T-helper 1 cell (primary cell): ENCODE measurements at places on chromosomes 2 and 18.

DNA sequence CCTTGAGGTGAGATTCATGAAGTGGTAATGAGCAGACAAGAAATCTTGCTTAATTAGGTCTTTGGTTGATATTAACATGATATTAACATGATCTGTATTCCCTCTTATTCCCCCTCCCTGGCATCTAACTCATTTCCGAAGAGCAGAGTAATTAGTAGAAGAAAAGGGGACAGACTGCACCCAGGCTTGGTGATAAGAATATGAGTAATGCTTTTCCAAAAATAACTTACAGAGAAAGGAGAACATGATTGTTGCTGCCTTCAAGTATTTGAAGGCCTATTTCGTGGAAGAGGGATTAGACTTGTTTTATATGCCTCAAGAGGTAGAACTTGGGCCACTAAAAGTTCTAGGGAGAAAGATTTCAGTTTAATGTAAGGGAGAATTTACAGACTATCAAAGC is 130.6 kb upstream of the ATP5MC3 start:
- no peak for DNase-seq

GRCh38 chr2:86464652-86465051 is 23.5 kb downstream of the KDM3A start:
- no peak for DNase-seq

DNA sequence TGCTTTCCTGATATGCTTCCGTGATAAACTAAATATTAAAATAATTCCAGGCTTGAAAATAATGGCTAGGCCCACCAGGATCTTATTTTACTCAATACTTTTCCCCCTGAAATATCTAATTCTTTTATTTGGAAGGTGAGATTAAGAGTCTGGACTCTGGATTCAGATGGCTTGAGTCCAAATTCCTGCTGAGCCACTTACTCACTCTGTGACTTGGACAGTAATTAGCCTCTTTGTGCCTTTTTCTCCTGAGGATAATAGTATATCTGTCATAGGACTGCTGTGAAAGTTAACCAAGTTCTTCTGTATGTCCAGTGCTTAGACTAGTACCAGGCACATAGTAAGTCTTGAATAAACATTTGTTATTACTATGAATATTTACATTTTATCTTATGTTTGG is 127.3 kb upstream of the ERBB4 start:
- DNase-seq = no peak

- DNase-seq = no peak
Measured at GRCh38 chr2:171208657-171209056, 48.0 kb upstream of the TLK1 start.

- DNase-seq = no peak
Measured at GRCh38 chr2:143844986-143845385, 674.9 kb downstream of the ZEB2 start.

DNA sequence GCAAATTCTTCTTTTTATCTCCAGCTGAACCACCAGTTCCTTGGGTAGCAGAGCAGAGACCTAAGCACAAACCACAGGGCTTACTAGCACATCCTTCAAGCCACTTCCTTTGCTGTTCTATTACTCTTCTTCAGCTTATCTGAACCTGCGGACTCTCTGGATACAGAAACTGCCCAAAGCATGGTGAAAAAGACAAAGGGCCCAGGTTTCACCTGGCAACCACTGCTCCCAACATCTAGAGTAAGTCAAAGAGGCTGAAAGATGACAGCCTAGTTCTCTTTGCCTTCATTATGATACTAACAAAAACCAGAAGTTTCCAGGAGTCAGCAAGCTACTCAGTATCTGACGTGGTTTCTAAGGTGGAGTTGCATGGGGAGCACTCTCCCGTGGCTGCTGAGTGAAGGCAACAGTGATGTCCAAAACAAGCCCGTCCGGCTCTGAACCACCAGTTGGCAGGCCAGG is 43.4 kb downstream of the KANSL3 start:
- no peak for DNase-seq

DNA sequence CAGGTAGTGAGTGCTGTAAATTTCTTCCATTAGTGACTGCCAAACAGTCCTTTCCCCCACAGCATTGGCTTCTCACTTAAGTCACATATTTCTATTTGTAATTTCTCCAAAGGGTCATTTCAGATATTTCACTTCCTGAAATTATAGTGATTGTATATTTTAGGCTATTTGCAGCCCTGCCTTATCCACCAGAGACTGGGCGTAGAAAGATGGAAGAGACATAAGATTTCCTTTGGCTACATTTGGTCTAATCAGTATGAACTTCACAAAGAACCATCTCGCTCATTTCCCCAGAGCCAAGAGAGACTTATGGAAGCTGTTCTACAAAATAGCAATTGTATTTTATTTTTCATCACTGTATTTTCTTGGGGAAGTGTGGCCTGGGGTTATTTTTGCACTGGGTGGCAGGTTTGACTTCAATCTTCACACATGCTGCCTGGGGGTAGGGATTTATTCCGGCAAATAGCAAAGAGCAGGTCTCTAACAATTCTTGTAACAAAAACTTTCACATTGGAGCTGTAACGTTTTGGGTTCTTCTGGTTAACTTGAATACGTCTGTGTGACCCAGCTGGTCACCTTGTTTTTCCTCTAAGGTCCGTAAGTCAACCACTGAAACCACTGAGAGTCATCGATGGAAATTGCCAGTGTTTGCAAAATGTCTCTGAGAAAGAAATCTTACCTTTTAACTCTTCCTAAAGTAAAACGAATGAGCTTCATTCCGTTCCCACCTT is 170.6 kb upstream of the SERPINE2 start:
- DNase-seq = no peak

DNA sequence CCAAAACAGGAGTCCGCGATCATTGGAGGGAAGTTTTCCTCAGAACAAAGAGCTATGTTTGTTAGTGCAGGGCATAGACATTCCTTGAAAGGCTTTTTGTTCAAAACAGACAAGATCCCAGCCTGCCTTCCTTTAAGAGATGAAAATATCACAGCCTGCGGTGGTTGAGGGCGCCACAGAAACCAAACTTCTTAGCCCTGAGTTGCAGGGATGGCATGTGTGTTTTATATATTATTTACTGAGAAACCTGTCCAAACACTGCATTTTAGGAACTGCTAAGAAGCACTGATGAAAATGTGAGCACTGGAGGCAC is 57.5 kb upstream of the TMEM178A start:
- DNase-seq = no peak

DNA sequence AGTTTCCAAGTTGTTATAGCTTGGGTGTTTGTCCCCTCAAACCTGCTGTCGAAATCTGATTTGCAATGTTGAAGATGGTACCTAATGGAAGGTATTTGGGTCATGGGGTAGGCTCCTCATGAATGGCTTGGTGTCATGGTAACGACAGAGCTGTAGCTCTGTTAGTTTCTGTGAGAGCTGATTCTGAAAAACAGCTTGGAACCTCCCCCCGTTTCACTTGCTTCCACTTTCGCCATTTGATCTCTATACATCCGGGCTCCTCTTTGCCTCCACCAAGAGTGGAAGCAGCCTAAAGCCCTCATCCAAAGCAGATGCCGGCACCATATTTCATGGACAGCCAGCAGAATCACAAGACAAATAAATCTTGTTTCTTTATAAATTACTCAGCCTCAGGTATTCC is 1035.1 kb upstream of the SLC39A10 start:
- no peak for DNase-seq

- DNase-seq = no peak
Measured at GRCh38 chr2:164747140-164747539, 94.5 kb downstream of the COBLL1 start.

- no peak for DNase-seq
Measured at GRCh38 chr2:74427551-74427950, 6.0 kb downstream of the WDR54 start.

DNA sequence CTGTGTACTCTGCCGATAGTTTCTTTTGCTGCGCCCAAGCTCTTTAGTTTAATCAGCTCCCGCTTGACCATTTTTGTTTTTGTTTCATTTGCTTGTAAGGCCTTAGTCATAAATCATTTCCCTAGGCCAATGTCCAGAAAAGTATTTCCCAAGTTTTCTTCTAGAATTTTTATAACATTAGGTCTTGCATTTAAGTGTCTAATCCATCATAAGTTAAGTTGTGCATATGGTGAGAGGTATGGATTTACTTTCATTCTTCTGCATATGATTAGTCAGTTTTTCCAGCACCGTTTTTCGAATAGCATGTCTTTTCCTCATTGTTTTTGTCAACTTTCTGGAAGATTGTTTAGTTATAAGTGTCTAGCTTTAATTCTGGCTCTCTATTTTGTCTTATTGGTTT is 484.8 kb upstream of the CNTNAP5 start:
- DNase-seq = no peak

GRCh38 chr2:73930386-73930785 is 3.7 kb downstream of the DGUOK start:
- DNase-seq = no peak

- no peak for DNase-seq
Measured at GRCh38 chr18:4821801-4822200, 366.7 kb upstream of the DLGAP1 start.

DNA sequence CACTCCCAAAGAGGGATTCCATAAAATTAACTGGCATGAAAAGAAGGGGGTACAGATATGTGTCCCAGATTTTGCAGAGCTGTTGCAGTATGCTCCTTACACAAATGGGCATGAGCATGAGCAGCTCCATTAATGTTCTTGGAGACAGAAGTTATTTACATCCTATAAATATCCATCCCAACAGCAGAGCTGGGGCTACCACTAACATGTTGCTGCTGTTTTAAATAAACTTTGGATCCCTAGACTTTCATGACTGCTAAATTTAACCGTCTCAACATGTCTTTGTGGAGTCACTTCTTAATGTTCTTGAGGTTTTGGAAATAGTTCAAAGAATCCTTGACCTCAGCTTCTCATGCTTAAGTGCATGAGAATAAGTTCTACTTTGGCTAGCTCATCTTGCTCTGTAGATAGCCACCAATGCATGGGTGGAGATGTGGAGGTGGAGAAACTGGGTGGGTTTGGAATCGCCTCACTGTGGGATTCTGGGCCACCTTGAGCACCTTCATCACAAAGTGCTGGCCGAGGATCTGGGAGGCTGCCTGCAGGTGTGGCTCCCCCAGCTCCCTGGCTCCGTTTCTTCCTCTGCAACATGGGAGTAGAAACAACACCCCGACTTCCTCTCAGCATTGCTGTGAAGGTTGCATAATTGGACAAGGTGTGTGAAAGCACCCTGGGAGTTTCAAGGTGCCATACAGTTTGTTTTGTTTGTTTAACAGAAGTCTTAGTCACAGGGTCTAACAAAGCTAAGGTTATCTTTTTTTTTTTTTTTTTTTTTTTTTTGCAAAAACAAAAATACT is 307.2 kb downstream of the MYCN start:
- DNase-seq = no peak

GRCh38 chr2:19944205-19944845 is 42.5 kb upstream of the TTC32 start:
- no peak for DNase-seq

DNA sequence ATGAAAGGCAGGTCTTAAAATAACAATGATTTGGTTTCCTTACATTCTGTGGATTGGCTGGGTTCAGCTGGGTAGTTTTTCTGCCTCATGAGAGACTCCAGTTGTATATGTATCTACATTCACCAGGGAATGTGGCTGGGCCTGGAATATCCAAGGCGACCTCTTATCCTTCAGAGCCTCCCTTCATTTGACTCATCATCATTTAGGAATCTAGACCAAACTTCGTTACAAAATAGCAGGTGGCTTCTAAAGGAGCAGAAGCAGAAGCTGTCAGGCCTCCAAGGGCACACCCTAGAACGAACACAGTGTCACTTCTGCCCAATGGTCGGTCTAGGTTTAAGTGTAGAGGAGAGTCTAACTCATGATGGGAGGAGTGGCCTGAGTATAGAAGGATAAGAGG is 204.2 kb downstream of the EN1 start:
- DNase-seq = no peak

DNA sequence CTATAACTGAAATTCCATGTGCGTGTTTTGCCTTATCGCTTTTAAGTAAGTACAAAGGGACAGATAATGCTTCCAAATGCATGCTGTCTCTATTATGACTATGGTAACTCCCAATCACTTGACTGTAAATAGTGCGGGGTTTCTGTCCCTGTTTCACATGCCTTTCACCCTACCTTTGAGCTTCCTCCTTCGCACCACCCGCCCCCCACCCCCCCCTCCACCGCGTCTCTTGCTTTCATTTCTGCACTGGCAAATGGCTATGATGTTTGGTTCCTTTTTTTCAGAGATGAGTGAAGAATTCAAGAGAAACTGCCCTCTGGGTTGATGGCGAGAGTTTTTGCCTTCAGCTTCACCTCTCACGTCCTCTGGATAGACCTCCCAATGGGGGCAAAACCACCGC is 25.0 kb upstream of the SPP2 start:
- DNase-seq = peak; percentile 51
